ENCODE measurements at places on chromosomes 2 and 18.

GRCh38 chr2:19349911-19350677 lies 8.3 kb downstream of the OSR1 start:
- no peak for DNase-seq

DNA sequence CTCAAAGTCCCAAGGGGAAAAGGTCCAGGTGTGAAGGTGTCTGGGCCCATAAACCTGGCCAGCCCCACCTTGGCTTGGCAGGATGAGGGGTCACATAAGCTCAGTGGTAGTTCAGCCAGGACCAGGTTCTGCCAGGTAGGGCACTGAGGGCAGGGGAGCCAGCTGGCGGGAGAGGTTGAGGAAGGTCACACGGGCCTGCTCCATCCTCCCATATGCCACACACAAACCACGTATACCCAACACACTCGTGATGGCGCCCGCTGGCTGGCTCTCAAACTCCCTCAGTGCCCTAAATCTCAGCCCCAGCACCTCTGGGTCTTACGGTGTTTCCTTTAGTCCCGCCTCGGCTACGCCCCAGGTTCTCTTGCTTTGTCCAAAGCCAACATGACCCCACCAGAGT lies 160.5 kb downstream of the ZFP36L2 start:
- no peak for DNase-seq

- no peak for DNase-seq
These were observed 678 bp upstream of the OTX1 start for GRCh38 chr2:63049970-63050333.

DNA sequence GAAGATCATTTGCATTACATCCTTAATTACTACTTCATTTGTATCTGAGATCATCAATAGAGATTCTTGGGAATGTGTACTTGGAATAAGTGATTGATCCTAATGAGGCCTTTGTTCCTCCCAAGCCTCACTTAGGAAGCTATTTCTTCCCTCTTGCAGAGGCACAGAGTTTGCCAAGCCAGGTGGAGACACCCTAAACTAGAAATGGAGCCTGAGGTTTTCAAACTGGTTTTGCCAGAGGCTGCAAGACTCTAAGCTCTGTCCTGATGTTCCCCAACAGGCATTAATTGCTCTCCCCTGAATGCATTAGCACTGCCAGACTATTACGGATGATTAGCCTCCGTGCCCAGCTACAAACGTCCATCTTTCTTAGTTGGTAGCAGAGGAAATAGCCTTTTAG lies 125.2 kb upstream of the LGALSL start:
- no peak for DNase-seq

DNA sequence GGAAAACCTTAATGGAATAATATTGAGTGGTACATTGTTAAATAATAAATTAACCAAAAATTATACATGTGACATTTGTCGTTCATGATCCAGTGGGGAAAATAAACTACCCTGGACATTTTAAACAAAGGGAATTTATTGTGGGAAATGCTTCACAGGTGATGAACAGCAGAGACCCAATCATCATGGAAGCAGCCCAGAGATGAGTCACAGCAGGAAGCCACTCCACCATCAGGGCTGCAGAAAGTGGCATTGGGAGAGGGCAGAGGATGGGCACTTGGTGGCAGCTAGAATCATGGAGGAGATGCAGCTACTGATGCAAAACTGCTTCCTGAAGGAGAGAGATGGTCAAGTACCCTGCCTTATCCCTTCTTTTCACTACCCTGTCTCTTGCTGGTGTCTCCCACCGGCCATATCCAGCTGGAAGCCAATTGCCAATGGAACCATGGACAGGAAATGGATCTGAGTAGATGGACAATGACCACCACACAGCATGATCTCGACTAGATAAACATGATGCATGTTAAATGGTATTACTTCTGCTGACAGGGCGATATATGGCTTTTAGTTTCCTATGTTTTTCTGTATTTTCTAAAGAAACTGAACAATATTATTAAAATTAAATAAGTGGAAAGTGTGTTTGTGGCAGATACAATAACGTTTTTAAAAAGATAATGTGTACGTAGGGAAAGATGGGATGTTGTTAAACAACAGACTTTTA lies 139.8 kb downstream of the RPIA start:
- DNase-seq: no peak

GRCh38 chr2:71467180-71467815 lies 13.9 kb downstream of the DYSF start:
- DNase-seq: no peak

- DNase-seq: no peak
These were observed 124.4 kb downstream of the CCDC178 start for GRCh38 chr18:33316146-33316587.

GRCh38 chr18:13279181-13280069 lies 60.9 kb downstream of the LDLRAD4 start:
- DNase-seq: no peak

DNA sequence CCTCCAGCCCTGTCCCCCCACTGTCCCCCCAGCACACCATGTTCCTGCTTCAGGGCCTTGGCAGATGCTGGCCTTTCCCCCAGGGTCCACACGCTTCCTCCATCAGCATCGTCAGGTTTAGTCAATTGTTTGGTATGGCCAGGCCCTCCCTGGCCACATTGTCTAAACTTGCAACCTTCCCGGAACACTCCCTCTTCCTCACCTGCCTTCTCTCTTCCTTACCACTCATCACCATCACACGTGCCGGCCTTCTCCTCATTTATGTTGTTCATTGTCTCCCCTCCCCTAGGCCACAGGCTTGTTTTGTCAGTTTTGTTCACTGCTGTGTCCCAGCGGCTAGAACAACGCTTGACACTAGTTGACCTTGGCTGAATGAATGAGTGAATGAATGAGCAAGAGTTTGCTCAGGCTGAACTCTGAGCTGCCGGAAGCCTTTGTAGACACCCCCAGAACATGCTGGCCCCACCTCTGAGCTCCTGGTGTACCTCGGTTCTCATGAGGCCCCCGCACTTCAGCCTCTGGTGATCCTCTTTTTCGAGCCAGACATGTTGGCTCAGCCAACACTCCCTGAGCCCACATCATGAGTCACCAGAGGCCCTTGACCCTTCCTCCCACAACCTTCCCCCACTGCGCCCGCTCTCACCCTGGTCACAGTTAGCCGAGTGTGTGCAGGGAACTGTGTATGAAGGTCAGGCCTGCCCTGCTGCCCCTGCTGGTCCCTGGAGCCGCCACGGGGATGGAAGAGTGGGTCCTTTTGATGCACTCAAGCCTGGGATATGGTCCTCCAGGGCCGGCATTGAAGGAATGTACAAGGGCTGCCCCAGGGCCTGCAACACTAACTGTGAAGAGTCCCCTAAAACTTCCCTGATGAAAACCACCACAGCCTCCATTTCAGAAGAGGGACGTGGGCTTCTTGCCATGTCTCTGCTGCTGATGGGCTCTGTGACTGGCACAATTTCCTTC lies 57.5 kb downstream of the HS1BP3 start:
- DNase-seq: no peak

DNA sequence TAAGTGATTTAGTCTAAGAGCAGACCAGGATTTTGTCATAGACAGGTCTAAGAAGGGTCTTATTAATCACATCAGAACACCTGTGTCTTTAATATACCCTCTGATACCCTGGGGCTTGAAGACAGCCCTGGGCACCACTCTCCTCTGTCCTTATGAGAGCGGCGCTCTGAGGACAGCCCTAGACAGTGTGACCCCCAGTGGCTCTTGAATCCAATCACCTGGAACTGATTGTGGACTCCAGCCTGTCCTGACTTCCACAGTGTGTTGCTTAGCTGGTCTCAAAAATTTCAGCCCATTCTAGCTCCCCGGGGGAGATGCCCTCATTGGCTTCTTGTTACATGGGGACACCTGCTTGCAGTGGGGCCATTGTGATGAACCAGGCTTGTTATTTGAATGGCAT lies 195.8 kb upstream of the SMAD2 start:
- DNase-seq: no peak

GRCh38 chr2:149042881-149043280 lies 4.4 kb downstream of the LYPD6B start:
- DNase-seq: no peak

DNA sequence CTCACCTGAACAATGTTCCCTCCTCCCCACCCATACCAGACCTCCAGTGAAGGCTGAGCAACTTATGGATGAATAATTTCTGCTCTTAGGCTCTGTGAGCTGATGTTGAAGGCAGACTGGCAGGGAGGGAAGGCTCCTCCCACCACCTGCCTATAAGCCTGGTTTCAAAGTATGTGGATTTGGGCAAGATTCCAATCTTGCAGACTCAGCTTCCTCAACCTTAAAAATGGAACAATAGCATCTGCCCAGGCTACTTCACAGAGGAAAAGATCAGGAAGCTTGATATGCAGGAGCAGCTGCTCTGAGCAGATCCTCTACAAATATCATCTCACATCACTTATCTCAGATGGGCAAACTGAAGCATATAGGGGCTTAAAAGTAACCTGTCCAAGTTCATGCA lies 112.2 kb downstream of the ZFP36L2 start:
- no peak for DNase-seq

DNA sequence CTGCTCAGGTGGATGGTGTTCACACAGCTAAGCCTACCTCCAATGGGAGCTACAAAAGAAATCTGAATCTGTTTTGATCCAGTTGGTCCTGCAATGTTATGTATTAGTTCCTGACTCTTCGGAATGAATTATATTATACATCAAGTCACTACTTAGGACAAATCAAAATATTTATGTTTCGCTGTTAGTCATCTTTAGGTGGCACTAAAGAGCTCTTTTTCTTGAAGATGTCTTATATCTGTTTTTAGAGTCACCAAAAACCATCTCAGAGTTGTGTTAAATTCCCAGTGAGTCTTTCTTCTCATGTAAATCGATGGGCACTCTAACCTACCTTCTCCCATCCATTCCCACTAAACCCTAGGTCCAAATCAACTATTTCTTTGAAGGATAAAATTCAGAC lies 2.2 kb downstream of the DNER start:
- no peak for DNase-seq

Measured in AG09309 (cell line).